ENCODE measurements at places on chromosomes 13 and 19.

GRCh38 chr19:32977280-32977679, 5.2 kb downstream of the FAAP24 start:
- DNase-seq: no peak

DNA sequence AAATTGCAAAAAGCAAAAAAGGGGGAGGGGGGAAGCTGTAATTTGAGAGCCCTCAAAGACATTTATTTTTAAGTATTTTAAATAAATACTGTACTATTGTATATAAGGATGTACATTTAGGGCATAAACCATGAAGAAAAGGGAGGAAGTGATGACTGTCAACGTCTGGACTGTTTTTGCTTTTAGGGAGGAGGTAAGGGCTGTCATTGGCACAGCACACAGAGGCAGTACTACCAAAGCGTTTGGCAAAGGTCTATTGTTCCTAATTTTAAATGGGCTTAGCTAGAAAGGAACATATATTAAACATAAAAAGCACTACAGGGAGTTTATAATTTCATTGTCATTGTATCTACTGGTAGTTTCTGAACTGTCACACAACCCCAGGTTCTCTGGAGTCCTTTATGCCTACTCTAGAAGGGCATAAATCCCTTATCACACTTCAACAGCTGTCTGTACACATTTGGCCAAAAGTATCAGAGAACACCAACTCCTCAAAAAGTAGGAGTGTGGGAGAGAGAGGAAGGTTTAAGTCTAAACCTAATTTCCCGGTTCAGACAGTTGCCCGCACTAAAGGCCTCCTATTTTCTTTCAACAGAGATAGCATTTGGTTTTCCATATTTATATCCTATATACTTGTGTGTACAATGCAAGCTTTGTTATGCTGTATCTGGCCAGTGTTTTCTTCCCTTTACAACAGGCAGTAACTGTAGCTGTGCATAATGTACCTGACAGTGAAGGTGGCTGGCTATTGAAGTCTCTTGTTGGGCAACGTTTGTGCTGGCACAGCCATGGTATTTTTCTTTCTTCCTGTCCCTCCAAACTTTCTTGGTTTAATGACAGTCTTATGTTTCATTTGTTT, 406.2 kb downstream of the KLF5 start:
- no peak for DNase-seq

GRCh38 chr19:44748426-44749254, at the start of gene BCL3:
BCL3 (plus strand) TSS chr19:44748708; CDS start chr19:44748791, 83 bp downstream.
- DNase-seq: peak; percentile 86

- no peak for DNase-seq
These were observed 3.2 kb upstream of the ZNF850 start for GRCh38 chr19:36775768-36776167.

DNA sequence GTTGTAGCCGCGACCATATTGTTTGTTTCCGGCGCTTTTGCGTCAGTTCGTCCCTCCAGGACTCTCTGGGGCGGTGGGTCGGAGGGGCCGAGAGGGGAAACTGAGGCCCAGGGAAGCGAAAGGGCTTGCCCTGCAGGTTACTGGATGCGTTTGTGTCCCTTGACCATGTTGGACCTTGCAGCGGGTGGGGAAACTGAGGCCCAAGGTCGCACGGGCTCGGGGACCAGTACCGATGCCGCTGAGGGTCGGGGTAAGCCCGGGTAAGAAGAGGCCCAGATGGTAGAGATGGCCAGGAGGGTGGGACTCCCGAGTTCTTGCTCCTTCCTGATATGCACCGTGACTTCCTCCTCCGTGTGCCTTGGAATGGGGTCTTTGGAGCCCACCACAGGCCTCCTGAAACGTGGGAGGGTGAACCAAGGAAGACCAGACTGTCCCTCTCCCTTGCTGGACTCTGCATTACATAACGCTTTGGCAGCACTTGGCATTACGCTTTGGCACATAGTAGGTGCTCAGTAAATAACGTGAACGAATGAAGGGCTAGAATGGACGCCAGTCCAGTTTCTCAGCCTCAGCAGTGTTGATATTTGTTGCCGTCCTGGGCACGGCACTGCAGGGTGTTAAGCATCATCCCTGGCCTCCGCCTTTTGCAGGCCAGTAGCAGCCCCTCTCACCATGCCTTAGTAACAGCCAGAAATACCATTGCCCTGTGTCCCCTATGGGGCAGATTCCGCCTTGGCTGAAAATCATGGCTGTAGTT, 743 bp downstream of the CHAF1A start:
- DNase-seq: no peak

DNA sequence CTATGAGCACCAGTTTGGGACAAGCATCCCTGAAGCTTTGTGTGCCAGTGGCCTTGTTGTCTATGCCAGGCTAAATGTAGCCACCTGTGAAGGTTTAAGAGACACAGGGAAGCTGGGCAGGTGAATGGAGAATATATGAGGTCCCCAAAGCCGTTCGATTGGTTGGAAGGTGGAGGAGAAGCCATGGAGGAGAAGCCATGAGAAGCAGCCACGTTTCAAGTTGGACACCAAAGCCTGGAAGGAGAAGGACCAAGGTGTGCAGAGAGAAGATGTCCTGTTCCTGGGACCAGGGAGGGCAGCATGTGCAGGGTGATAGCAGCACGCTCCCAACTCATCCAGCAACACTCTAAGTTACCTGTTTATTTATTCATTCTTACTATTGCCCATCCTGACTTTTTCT, 432.3 kb upstream of the TSHZ3 start:
- no peak for DNase-seq

DNA sequence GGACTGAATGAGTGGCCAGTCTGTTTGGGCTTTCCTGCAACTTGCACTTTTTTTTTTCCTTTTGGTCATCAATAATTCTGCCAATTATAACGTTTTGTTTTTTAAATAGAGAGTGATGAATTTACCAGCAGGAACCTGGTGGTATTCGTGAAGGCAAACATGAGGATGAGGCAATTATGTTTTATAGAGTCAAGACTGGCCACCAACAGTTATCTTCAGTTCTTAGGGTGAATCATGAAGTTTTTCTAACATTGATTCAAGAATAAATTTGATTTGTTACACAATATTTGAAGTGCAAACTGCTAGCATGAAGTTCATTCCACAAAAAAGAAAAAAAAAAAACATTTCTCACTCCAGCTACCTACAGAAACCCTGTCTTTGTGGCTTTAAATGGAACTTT, 244.5 kb downstream of the SPRY2 start:
- no peak for DNase-seq

DNA sequence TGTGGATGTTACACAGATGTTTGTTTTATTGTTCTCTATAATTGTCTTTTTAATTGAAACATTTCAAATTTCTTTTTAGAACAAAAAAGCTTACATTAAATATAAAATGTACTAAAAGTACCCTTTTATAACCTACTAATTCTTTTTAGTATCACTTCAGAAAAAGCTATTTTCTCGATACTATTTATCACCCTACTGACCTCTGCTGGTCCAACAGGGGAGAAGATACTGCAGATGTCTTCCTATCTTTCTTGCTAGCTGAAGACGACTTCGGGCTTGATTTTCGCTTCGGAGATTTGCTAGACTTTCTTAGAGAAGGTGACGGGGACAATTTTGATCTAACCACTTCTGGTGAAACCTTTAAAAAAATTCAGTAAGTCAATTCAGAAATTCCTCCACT, 42.4 kb downstream of the ZC3H13 start:
- no peak for DNase-seq

DNA sequence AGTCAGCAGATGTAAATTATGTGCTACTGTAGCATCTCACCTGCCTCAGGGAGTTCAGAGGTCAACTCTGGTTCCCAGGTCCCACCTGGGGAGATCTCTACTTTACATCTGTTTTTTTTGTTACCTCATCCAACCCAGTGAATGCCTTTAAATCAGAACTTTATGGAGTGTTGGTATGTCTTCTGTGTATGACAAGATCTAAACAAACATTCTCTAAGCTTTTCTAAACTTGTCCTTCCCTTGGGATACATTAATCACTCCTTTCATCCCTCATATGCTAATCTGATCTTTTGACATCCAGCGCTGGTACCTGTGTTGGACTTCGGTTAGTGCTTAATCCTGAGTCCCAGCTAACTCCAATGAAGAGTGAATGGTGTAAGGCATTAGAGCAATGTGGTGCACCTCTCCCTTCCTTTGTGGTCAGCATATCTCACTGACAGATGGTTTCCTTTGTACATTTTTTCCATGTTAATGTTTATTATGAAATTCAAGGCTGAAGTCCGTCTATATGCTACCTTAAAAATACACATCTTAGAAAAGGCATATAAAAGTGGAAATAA, 213.4 kb downstream of the ABCC4 start:
- DNase-seq: no peak

DNA sequence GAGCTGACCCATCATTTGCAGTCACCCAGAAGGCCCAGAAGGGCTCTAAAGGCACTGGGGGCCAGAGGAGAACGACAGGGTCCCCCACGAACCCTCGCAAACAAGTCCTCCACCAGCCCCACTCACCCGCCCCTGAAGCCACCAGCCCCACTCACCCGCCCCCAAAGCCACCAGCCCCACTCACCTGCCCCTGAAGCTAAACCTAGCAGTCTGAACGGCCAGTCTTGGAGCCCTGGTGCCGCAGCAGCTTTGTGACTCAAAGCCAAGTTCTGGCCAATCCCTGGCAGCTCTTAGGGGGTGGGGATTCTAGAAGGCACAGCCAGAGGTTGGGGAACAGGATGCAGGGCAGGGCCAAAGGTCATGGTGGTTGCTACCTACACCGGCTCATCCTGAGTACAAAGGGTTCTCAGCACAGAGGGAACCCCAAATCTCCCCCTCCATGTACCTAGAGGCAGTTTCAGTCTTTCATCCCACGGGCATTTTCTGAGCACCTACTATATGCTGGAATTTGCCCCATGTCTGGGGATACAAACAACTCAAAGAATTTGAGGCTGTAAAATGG, at the start of gene IQCN:
TSS of gene IQCN (minus strand) at position 234 of the 562 bp plus-strand sequence. CDS start 4,974 bp downstream, outside the sequence.
- peak; percentile 59 for DNase-seq

DNA sequence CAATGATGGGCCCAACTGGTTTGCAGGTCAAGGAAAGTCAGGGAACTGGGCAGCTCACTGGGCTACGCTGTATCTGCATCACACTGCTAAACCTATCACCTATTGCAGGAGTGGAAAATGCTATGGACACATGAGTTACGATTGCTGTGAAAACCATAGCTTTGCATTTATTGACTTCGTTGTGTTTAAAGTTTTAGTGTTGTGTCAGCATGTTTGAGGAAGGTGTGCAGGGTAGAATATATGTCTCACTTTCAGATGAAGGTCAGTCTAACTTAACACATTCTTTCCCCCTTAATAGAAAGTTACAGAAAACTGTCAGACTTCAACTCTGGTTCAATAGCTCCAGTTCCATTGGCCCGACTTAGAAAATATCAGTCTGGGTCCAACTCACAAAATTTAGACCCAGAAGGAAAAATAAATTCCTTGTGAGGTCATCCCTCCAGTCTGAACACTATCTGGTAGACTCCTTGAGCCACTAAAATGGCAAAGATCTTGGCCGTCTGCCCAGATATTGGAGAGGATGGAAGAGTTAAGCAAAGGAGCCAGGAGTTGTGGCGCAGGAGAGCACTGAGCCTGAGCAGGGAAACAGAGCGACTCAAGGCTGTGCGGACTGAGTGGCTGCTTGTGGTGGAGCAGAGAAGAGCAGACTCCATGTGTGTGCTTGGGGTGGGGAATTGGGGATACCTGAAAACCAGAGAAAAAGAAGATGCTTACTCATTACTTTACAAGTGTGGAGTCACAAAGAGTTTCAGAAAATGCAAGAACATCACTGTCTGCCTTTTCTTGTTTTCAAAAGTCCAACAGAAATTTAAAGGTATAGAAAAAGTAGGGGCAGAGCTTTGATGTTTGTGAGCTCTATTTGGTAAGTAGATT, 518.5 kb downstream of the FGF9 start:
- DNase-seq: no peak

DNA sequence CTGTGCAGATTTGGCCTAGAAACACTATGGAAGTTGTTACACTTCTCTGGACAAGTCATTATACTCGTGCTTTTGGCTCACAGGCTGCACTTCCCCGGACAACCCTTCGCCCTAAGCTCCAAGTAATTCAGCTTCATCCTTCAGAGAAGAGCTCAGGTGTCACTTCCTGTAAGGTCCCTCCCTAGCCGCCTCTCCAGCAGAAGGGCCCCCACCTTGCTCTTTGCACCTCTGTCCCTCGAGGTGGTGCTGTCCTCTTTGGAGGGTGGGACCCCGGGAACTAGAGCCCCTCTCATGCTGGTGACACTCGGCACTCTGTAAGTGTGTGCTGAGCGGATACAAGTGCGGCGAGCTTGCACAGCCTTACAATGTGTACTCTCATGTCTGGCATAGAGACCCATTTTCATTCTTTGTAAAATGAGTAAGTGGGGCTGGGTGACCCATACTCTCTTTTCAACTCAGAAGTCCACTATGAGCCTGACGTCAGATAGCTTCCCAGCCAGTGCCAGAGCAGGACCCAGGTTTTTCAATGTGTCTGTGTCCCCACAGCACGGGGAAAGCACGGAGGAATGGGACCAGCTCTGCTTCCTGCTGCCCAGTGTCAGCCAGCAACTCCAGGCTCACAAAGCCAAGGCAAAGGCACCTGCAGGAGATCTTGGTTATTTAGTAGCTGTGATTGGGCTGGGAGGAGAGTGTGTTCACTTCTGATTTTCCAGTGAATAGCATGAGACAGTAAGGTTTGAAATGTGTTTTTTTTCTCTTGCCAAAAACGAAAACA, 26.9 kb downstream of the CHAMP1 start:
- DNase-seq: no peak

- no peak for DNase-seq
These were observed 43.5 kb downstream of the FREM2 start for GRCh38 chr13:38730332-38730731.

DNA sequence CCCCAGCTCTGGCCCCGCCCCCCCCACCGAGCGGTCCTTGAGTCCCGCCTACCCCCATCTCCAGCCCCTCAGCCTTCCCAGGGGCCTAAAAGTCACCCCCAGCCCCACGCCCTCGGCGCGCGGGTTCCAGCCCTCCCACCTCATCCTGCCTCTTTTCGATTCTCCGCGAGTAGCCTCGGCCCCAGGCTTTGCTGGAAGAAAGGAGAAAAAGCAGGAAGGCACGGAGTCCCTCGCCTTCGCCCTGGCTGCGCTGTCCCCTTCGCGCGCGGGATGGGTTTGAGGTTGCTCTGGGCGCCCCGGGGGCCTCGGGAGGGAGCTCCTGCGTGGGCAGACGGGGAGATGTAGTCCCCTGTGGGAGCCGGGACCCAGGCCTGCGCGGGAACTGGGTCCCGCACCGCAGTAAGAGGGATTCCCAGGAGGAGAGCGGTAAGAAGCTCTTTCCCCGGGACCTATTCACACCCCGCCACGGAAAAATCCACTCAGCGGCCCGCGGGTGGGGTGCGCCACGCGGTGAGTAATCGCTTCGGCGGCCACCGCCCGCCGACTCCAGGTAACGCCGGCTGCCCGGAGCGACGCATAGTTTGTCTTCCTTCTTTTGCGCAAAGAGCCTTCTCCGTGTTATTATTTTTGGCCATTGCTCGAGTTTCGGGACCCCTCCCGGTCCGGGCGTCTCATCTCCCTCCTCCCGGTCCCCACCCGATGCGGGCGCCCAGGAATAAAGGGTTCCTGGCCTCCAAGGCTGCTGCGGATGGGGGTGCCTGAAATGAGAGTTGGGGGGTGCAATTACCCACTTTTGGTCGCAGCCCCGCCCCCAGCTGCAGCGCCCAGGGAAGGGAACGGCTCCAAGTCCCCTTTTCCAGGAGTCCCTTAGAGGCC, 865 bp upstream of the CRLF1 start:
- DNase-seq: no peak
